ENCODE measurements at places on chromosomes 6 and 20.
A peak's percentile ranks its signal among the peaks of the same experiment; 100 is the strongest.

- DNase-seq, result no peak
These were observed 648.7 kb upstream of the FLRT3 start for GRCh38 chr20:14986026-14986655.

DNA sequence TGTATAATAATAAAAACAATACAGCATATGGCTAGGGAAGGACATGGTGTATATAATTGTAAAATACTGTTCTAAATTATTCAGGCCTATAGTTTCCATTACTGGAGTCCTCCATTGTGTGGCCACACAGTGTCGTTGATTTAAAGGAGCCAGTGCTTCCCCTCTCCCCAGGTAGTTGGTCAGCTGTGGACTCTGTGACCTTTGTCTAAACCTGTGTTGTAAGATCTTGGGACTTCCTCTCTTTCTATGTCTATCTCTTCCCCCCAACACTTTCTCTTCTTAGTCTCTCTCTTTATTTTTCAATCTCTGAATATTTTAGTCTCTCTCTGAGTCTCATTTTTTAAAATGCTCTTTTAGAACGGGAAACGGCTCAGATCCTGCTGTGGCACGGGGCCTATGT is 35.6 kb downstream of the BRPF3 start:
- no peak for DNase-seq

- DNase-seq, result no peak
These were observed 127.7 kb downstream of the BFSP1 start for GRCh38 chr20:17403461-17403860.

DNA sequence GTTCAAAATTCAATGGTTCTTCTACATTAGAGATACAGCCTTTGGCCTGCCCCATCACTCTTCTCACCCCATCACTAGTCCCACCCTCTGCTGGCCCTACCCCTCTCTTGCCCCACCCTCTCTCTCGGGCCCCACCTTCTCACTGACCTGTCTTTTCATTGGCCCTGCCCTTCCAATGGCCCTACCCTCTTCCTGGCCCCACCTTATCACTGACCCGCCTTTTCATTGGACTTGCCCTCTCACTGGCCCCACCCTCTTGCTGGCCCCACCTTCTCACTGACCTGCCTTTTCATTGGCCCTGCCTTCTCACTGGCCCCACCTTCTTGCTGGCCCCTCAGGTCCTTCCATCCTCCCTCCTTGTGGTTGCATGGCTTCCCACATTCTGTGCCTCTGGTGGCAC is 107.2 kb upstream of the PLEKHG1 start:
- DNase-seq, result peak; percentile 8

GRCh38 chr6:136920671-136921380 is 1.3 kb upstream of the SLC35D3 start:
- DNase-seq, result no peak

GRCh38 chr6:164097551-164098398 is 683.3 kb downstream of the QKI start:
- no peak for DNase-seq
